Left lung (tissue), 14 donors: ENCODE measurements at places on chromosomes 2 and 18. TPM values are rescaled to one million over a fixed set of nuclear protein-coding genes. Genes with fewer than 3 reads are reported as not detected.

DNA sequence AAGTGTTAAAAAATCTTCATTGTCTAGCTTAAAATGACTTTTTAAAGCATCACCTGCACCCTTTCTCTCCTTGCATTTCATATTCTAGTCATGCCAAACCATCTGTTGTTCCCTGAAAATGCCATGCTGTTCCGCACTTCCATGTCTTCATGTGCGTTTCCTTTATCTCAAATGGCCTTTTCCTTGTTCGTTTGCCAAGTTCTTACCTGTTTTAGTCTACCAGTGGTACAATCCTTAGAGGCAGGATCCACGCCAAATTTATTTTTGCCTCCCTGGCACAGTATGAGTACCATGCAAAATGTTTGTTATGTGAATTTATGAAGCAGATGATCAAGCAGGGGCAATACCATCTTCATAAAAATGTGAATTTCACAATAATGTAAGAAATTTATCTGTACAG, 37.0 kb downstream of the TMEFF2 start:
- H3K4me1 ChIP-seq, result peaks cover 9% of the 10 kb centered on the region
- no peaks in the 10 kb centered on the region for H3K36me3 ChIP-seq
- H3K27ac ChIP-seq, result no peak overlapping the region
- H3K27me3 ChIP-seq, result no peaks in the 10 kb centered on the region

DNA sequence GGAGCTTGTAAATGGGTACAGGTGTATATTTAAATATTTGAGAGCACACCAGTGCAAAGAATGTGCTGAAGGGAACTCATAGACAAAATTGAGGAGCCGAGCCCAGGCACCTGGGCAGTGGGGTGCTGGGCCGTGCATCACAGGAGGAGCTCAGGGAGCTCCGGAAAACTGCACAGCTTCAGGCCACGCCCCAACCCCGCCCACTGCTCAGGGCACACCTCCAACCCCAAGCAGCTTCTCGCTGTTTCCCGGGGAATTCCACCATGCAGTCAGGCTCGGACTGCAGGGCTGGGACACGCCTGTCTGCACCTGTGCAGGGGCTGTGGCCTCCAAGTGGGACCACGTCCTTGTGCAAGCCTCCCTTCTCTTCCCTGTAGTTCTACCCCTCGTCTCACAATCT, 243.0 kb downstream of the HDAC4 start:
- peak; percentile 12 for DNase-seq
- H3K27me3 ChIP-seq, result no peaks in the 10 kb centered on the region
- H3K27ac ChIP-seq, result no peak overlapping the region
- no peak overlapping the region for H3K4me3 ChIP-seq
- no peaks in the 10 kb centered on the region for H3K36me3 ChIP-seq

- H3K4me3 ChIP-seq, result no peak overlapping the region
- H3K4me1 ChIP-seq, result no peaks in the 10 kb centered on the region
- peaks cover 4% of the 10 kb centered on the region for H3K27me3 ChIP-seq
- H3K27ac ChIP-seq, result no peak overlapping the region
Measured at GRCh38 chr18:78126106-78126505, 853.5 kb upstream of the SALL3 start.

GRCh38 chr2:85165088-85165690, 32.0 kb downstream of the TCF7L1 start:
- peaks cover 40% of the 10 kb centered on the region for H3K4me1 ChIP-seq
- H3K27me3 ChIP-seq, result no peaks in the 10 kb centered on the region
- no peak overlapping the region for H3K4me3 ChIP-seq
- H3K27ac ChIP-seq, result no peak overlapping the region
- no peak for DNase-seq

GRCh38 chr2:145065342-145065741, 545.4 kb upstream of the ZEB2 start:
- H3K4me1 ChIP-seq, result peaks cover 5% of the 10 kb centered on the region
- no peaks in the 10 kb centered on the region for H3K36me3 ChIP-seq
- no peak overlapping the region for H3K27ac ChIP-seq
- no peaks in the 10 kb centered on the region for H3K27me3 ChIP-seq
- no peak overlapping the region for H3K4me3 ChIP-seq

DNA sequence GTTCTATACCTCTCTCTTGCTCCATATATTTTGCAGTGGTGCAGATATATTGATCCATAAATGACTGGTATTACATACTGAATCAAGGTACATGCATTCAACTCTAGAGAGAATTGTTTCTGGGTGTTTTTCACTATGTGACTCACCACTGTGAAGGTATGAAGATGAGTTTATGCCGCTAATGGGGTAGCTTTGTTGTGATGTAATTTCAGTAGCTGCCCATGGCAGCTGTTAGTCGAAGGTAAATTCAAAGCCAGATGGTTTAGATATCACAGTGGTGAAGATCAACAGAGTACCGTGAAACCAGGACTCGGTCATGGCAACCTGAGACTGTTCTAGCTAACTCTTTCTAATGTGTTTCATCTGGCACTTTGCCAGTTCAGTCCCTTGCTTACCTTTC, 50.4 kb downstream of the PKP4 start:
- H3K27ac ChIP-seq, result no peak overlapping the region
- DNase-seq, result no peak
- no peaks in the 10 kb centered on the region for H3K4me1 ChIP-seq
- no peak overlapping the region for H3K4me3 ChIP-seq
- H3K27me3 ChIP-seq, result no peaks in the 10 kb centered on the region

DNA sequence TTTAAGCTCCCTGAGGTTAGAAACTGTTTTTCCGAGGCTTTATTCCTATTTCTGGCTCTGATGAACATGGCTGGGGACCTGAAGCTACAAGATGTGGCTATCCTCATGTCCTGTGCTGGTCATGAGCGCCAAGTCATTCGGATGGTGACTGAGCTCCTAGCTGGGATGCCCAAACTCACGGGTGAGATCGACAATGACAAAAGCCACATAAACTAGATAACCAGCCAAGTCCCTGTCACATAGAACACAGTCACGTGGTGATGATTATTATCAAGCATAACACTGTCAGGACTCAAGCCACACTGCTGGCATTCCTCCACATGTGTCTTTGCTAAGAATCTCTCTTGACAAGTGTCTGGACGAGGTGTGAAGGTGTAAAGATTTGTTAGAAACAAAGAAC, 274.9 kb downstream of the CLIP4 start:
- H3K27ac ChIP-seq, result no peak overlapping the region
- H3K36me3 ChIP-seq, result no peaks in the 10 kb centered on the region
- H3K27me3 ChIP-seq, result no peaks in the 10 kb centered on the region
- DNase-seq, result no peak
- no peaks in the 10 kb centered on the region for H3K4me1 ChIP-seq
- no peak overlapping the region for H3K4me3 ChIP-seq

DNA sequence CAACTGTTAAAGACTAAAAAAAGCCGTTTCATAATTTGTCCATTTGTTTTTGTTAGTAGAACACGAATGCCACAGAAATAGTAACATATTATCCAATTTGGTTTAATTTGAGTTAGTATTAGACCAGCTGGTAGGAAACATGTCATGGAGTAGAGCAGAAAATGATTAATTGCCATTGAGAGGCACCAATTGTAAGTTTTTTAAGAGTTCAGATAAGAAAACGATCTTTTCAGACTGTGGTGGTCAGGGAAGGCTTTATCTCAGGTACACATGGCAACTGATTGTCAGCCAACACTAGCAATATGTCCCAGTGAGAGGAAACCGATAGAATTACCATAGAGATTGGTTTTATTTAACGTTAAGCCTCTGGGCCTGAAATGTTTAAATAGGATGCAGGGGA, 438.2 kb upstream of the MAP2 start:
- H3K4me1 ChIP-seq, result no peaks in the 10 kb centered on the region
- H3K27me3 ChIP-seq, result no peaks in the 10 kb centered on the region
- H3K4me3 ChIP-seq, result no peak overlapping the region
- H3K36me3 ChIP-seq, result no peaks in the 10 kb centered on the region
- H3K27ac ChIP-seq, result no peak overlapping the region

GRCh38 chr2:60553495-60554073, at the start of gene BCL11A:
TSS of gene BCL11A (minus strand) at chr2:60553654. CDS start at chr2:60553270, 384 bp downstream.
- peak within 1 kb of the TSS; percentile 45 for H3K27ac ChIP-seq
- peak within 1 kb of the TSS; percentile 39 for H3K4me3 ChIP-seq
- H3K36me3 ChIP-seq, result no peaks in the 10 kb centered on the region

GRCh38 chr2:27870724-27871123, 19.5 kb downstream of the RBKS start:
- H3K4me1 ChIP-seq, result no peaks in the 10 kb centered on the region
- no peaks in the 10 kb centered on the region for H3K27me3 ChIP-seq
- no peak overlapping the region for H3K4me3 ChIP-seq
- H3K36me3 ChIP-seq, result no peaks in the 10 kb centered on the region
- no peak overlapping the region for H3K27ac ChIP-seq

GRCh38 chr18:34031810-34032209, 192.9 kb downstream of the NOL4 start:
- no peak for DNase-seq
- H3K4me3 ChIP-seq, result no peak overlapping the region
- no peaks in the 10 kb centered on the region for H3K36me3 ChIP-seq
- H3K4me1 ChIP-seq, result no peaks in the 10 kb centered on the region

DNA sequence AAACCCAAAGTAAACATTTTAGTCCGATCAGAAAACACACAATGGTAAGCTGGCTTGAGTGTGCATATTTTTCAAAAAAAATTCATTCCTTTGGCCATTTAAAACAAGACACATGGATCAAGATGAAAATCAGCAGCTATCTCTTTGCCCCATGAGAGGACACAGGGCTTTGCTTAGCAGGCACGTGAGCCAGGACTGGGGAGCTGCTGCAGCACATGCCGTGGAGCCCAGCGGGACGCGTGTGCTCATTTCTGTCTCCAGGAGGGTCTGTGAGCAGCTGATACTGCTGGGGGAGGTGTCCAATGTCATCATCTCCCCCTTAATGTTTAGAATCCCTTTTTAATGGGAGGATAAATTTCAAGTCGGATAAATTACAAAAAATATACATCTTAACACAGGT, 49.8 kb upstream of the CNGA3 start:
- no peak for DNase-seq
- H3K4me3 ChIP-seq, result no peak overlapping the region
- H3K27ac ChIP-seq, result no peak overlapping the region
- H3K27me3 ChIP-seq, result peaks cover 9% of the 10 kb centered on the region
- no peaks in the 10 kb centered on the region for H3K4me1 ChIP-seq

GRCh38 chr18:62992877-62993365, 277.6 kb downstream of the PHLPP1 start:
- no peak overlapping the region for H3K27ac ChIP-seq
- H3K4me3 ChIP-seq, result no peak overlapping the region
- H3K36me3 ChIP-seq, result no peaks in the 10 kb centered on the region
- DNase-seq, result no peak

- H3K4me3 ChIP-seq, result no peak overlapping the region
- peaks cover 42% of the 10 kb centered on the region for H3K27me3 ChIP-seq
- no peaks in the 10 kb centered on the region for H3K4me1 ChIP-seq
- H3K27ac ChIP-seq, result no peak overlapping the region
- no peaks in the 10 kb centered on the region for H3K36me3 ChIP-seq
Measured at GRCh38 chr2:206641226-206641625, 1.1 kb upstream of the FAM237A start.

DNA sequence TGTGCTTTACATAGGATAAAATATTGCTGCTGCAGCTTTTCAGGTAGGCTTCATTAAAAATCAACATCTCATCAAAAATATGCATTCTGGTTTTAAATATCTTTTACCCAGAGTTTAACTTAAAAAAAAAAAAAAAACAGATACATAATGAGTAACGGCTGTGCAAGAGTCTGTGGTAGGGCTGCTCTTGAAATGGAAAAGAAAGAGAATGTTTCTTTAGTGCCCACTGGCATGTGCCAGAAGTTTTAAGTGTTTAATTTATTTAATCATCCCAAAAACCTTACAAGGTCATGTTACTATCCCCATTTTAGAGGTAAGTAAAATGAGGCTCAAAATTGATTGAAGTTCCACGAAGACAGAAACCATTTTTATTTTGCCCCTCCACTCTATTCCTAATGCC, 92.1 kb downstream of the SLC8A1 start:
- DNase-seq, result no peak
- H3K4me3 ChIP-seq, result no peak overlapping the region
- no peaks in the 10 kb centered on the region for H3K36me3 ChIP-seq
- H3K27me3 ChIP-seq, result no peaks in the 10 kb centered on the region
- H3K4me1 ChIP-seq, result peaks cover 3% of the 10 kb centered on the region

The AP1S3 gene
- polyA plus RNA-seq, result 5.2 TPM

The SH3BP4 gene
- 30.4 TPM for polyA plus RNA-seq

The DIS3L2 gene
- 41.4 TPM for polyA plus RNA-seq

The METTL21A gene
- polyA plus RNA-seq, result 34.0 TPM

The MYOM1 gene
- polyA plus RNA-seq, result 4.2 TPM

The RNU2-63P gene
- polyA plus RNA-seq, result not detected

The IL18R1 gene
- 2.7 TPM for polyA plus RNA-seq

The CHCHD5 gene
- polyA plus RNA-seq, result 19.7 TPM

The MDH1 gene
- 174 TPM for polyA plus RNA-seq

The SKA1 gene
- 9.1 TPM for polyA plus RNA-seq

The RAB27B gene
- polyA plus RNA-seq, result 7.4 TPM

The ALPG gene
- not detected for polyA plus RNA-seq

The DTNA gene
- 6.9 TPM for polyA plus RNA-seq

The ITM2C gene
- polyA plus RNA-seq, result 320 TPM

The AGXT gene
- 0.17 TPM for polyA plus RNA-seq

The PIEZO2 gene
- 226 TPM for polyA plus RNA-seq

The TMEM37 gene
- polyA plus RNA-seq, result 31.1 TPM
